ENCODE measurements at places on chromosomes 3 and 15.
A peak's percentile ranks its signal among the peaks of the same experiment; 100 is the strongest.

- DNase-seq, result no peak
These were observed 81.1 kb downstream of the MEGF11 start for GRCh38 chr15:66172324-66172980.

DNA sequence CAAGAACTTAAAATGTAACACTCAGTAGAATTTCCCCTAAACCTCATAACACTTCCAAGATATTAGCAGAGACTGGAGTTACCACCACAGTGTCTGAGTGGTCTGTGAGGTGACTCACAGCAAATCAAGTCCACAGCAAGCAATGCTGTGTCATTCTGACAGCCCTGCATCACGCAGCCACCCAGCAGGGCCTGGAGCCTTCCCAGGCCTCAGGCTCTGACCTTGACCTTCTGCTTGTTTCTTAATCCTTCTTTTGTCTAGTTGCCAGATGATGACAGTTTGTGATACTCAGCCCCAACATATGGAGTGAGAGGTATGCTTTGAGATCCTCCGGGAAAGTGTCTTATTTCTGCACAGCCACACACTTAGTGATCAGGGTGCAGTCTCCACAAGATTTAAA lies 82.5 kb downstream of the TOP2B start:
- DNase-seq, result no peak

GRCh38 chr3:3998140-3998922 lies 199.1 kb downstream of the LRRN1 start:
- peak; percentile 47 for DNase-seq

- DNase-seq, result no peak
These were observed 619.9 kb downstream of the FOXP1 start for GRCh38 chr3:70963431-70964275.

DNA sequence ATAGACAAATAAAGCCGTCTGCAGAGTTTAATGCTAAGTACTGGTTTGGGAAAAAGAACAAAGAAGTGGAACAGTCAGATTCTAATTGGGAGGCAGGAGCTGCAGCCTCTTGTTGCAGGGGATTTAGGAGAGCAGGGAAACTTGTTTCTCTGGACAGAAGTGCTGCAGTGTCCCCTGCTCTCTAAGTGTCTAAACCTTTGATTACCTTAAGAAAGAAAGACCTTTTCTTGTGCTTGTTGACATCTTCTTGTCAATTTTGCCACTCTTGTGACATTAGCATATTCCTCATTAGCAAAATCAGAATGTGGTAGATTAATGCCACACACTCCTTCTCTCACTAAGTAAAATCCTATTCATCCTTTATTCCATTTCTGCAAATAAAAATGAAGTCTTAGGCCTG lies 38.8 kb downstream of the TRAT1 start:
- no peak for DNase-seq

- DNase-seq, result no peak
These were observed 1310.2 kb downstream of the SI start for GRCh38 chr3:163768048-163768447.

DNA sequence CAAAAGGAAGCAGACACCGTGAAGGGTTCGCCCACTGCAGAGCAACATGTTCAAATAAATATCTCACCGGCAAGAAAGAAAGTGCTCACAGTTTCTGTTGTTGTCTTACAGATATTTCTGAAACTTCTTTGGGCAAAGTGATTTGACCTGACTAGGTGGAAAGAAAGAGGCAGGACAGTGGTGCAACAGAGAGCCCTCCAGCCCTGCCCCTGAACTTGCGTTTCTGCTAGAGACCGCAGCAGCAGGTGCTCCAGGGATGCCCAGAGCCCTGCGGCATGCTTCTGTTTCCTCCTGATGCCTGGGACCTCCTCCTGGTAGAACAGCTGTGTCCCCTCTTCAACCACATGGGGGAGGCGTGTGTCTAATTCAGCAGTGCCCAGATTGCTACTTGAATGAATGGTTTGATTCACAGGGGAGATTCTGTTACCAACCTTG lies 123.4 kb downstream of the ATP10A start:
- DNase-seq, result peak; percentile 72

DNA sequence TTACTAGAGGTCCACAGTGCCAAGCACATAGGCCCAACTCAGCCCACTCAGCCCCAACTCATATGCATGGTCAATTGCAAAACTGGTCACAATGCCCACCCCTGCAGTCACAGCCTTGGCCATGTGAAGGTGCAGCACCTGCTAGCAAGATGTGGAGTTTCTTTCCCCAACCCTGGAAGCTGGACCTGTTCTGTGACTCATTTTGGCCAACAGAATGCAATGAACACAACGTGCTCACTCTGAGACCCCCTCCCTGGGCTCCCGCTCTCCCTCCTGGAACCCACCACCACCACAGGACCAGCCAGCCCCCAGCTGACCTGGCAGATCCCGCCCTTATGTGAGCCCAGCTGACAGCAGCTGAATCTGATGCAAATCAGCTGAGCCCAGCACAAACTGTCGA lies 34.4 kb downstream of the ALDH1L1 start:
- no peak for DNase-seq

- DNase-seq, result no peak
These were observed 1272.9 kb downstream of the ROBO1 start for GRCh38 chr3:78494851-78495250.

- DNase-seq, result no peak
These were observed 790.5 kb downstream of the DIPK2A start for GRCh38 chr3:144762091-144762490.

DNA sequence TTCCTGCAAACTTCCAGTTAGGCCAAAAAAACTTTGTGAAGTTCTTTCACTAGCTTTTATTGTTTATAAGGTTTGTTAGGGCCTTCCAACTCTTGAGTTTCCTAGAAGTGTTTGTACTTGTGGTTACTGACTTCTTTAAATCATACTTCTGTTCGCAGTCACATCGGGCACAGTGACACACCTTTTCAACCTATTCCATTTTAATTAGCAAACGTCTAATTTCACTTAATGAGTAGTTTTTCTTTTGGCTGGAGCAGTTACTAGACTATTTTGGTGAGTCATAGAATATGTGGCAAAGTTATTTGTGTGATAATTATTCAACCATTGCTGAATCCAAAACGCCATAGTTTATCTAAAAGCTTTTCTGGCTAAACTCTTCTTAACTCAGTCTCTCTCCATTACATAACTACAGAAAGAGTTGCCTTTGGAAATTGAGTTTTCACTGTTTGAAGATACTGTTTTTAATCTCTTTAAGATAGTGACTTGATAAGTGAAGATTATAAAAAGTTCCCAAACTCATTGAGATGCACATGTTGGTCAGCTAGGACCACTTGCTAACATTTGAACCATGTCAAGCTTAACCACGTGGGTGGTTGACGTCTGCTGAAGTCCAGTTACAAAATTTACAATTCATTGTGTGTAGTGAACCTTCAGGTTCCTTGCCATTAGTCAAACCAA lies 21.5 kb downstream of the CNOT10 start:
- no peak for DNase-seq

DNA sequence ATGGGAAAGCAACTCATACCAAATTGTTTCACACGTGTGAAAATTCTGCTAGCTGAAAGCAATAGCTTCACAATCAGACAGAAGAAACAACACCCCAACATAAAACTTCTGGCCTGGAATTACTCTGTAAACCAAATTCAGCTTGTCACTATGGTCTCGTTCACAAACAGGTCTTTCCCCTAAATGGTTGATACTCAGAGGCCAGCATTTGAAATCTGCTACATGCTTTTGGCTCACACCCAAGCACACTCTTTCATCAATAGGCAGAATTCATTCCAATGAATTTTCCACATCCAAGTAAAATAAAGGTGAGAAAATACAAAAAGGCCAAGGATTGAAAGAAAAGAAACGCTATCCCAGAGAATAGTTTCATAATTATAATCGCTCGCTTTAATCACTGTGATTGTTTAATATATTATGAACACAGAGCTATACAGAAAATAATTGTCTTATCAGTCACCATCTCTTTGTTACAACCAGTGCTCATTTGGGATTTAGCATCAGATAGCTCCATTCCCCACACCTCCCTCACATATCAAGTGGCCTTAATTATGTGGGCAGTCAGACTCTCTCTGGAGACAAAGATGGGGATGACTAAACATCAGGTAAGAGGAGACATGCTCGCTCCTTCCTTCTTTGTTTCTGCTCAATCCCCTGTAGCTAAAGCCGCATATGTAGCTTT lies 503.8 kb upstream of the ARRDC4 start:
- no peak for DNase-seq

DNA sequence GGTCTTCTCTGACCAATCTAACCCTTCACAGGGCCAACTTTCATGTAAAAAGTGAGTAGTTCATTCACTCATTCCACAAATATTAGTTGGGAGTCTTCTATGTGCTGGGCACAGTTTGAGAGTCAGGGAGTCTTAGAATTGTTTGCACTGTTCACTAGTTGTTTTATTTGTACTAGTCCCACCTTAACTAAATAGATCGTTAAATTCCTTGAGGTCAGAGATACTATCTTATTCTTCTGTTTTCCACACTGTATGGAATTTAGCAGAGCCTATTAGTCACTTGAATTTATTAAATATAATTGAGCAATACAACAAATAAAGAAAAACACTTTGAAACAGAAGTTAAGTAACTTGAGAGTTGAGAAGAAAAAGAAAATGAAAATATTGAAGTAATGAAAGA lies 40.8 kb upstream of the SPTSSB start:
- no peak for DNase-seq

- no peak for DNase-seq
These were observed 24.5 kb upstream of the IDH2 start for GRCh38 chr15:90126596-90127435.

- DNase-seq, result no peak
These were observed 25.4 kb downstream of the PDIA5 start for GRCh38 chr3:123092243-123092642.

Data from OCI-LY7 (cell line).